ENCODE measurements at places on chromosomes 7 and 10. TPM values are rescaled to one million over a fixed set of nuclear protein-coding genes. Genes with fewer than 3 reads are reported as not detected.

GRCh38 chr10:49309691-49310411 lies 10.9 kb downstream of the C10orf71 start:
- no peak for DNase-seq

DNA sequence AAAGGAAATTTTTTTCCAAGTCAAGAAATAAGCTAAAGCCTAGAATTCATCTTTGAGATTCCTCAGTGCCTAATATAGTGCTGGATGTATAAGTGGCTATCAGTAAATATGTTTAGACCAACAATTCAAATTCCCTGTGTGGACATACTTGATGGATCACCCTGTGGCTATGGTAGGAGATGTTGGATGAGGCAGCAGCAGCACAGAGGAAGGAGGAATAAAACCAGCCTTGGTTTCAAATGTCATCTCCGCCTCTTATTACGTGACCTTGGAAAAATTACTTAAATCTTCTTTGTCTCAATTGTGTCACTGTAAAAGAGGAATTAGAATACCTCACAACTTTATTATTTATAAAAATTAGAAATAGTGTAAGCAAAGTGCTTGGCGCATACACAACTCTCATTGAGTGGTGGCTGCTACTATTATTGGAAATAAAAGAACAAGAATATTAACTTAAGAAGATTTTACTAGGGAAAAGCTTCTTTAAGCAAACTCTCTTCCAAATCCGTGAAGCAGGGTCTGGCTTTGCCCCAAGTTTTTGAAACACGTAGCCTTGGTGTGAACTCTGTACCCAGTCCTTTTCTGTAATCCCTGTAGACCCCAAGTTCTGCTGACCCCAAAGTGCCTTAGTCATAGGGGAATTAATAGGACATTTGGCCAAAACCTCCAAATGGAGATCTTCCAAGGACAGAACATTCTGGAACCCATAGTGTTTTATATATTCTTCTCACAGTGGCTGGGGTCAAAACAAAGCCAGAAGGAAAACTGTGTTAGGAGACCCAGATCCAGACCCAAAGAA lies 283.8 kb downstream of the PTEN start:
- peak; percentile 67 for DNase-seq

- DNase-seq: no peak
These were observed 53.3 kb downstream of the FIGNL1 start for GRCh38 chr7:50396856-50397255.

GRCh38 chr10:1155791-1156615 lies 99.8 kb downstream of the WDR37 start:
- peak; percentile 37 for DNase-seq

DNA sequence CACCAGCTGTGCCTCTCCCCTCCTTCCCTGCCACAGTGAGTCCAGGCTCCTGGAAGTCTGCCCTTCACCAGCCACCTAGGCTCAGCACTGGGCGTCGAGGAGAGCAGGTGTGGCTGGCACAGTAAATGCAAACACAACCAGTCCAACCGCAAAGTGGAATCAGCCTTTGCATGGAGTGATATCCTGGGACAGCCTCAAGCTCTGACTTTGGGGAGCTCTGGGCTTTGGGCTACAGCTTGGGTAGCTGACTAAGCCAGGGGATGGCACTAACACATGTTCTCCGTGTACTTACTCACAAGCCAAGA lies 312.4 kb downstream of the KCNMA1 start:
- DNase-seq: no peak

DNA sequence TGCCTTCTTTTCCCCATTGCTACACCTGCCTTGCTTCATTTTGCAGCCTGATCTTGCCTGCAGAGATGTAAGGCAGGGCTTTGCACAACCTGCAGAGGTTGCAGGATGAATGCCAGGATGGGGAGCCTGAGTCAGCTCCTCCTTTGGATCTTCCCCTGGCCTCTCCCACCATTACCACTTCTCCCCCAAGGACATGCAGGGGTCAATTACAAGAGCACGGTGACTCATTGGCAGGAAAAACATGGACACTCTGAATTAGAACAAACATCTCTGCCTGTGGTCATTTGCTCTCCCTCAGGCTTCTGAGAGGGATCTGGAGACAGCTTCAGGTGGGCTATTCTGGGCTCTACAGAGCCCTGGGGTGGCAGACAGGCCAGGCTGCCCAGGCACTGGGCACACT lies 89.2 kb downstream of the HERPUD2 start:
- no peak for DNase-seq

DNA sequence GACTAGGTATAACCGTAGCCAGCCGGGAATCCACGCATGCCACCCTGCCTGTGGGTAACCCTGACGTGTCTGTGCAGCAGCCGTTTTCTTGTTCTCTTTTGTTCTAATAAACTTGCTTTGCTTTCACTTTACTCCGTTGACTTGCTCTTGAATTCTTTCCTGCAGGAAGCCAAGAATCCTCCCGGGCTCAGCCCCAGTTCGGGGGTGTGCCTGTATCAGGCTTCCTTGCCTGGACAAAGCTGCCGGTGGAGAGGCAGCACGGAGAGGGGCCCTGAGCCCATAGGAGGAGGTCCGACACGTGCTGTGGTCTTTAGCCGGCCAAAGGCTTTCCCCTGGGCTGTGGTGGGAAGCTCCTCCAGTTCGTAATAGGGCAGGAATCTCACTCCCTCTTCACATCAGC lies 256.5 kb upstream of the PPP2R2D start:
- DNase-seq: no peak

DNA sequence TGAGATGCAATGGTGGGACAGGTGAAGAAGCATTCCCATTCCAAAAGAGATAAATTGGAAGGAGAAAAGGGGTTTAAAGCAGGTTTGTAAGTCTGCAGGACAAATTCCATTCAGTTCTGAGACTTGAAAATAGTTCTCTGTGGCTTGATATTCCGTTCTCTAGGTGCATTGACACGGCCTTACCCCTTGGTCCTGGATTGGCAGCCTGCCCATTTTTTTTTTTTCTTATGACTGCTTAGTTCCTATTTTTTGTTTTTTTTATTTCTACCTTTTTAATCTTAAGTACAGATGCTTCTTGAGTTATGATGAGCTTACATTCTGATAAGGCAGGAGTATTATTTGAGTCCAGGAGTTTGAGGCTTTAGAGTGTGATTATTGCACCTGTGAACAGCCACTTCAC lies 70.6 kb downstream of the MLLT10 start:
- no peak for DNase-seq

- no peak for DNase-seq
These were observed 53.1 kb downstream of the SHOC2 start for GRCh38 chr10:110972231-110973134.

DNA sequence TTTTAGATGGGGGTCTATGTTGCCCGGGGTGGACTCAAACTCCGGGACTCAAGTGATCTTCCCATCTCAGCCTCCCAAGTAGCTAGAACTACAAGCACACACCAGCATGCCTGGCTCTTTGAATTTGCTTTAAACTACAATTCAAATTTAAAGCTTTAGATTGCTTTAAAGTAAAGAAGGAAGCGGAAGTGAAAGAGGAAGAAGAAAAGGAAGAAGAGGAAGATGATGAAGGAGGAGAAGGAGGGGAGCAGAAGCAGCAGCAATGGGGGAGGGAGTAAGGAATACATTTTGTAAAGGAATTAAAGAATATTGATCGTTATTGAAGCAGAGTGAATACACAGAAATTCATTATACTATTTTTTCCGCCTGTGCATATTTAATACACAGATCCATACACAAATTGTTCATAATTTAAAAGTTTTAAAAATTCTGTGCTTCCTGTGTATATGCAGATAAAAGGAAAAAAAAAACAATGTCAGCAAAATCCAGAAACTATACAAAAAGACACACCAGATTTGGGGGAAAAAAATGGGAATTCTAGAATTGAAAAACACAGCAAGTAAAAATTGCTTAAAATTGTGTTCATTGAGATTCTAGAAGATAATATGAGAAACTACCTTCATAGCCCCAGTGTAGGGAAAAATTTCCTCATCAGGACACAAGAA lies 60.8 kb upstream of the KCNMA1 start:
- no peak for DNase-seq

- no peak for DNase-seq
These were observed 206.1 kb downstream of the RAMP3 start for GRCh38 chr7:45363669-45364068.

DNA sequence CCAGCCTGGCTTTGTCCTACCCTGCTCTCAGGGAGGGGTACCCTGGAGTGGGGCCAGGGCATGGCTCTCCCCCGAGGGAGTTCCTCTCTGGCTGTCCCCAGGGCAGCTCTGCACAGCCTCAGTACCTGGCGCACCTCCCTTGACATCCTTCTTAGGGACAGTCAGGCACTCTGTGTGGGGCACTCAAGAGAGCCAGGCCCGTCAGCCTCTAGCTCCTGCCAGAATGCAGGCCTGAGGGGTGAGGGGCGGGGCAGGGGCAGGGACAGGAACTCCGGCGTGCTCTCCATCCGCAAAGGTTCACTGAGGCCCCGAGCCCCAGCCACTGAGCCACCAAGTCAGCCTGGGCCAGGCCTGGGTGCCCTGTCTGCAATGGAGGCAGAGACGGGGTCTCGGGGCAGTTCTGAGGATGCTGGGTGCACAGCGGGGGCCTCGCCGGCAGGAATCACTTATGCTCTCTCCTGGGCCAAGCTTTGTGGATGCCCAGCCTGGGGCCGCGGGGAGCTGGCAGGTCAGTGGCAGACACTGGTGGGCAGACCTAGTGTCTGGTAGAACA lies 10.1 kb downstream of the LIMK1 start:
- DNase-seq: no peak

DNA sequence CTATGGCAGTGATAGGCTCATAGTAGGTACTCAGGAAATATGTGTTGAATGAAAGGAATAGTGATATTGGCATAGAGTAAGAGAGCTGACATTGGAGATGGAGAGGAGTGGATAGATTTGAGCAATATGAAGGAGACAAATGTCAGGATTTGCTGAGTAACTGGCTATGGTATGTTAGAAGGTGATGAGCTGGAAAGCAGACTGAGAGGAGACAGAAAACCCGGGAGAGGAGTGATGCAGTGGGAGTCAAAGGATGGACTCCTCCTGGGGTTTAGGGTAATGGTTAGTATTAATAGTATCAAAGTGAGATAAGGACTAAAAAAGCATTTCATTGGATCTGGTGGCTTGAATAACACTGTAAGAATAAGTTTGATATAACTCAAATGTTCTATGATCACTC lies 64.8 kb downstream of the CD36 start:
- no peak for DNase-seq

- no peak for DNase-seq
These were observed 195.4 kb downstream of the MGMT start for GRCh38 chr10:129662426-129662825.

- DNase-seq: no peak
These were observed 9.1 kb upstream of the PILRB start for GRCh38 chr7:100348805-100349204.

DNA sequence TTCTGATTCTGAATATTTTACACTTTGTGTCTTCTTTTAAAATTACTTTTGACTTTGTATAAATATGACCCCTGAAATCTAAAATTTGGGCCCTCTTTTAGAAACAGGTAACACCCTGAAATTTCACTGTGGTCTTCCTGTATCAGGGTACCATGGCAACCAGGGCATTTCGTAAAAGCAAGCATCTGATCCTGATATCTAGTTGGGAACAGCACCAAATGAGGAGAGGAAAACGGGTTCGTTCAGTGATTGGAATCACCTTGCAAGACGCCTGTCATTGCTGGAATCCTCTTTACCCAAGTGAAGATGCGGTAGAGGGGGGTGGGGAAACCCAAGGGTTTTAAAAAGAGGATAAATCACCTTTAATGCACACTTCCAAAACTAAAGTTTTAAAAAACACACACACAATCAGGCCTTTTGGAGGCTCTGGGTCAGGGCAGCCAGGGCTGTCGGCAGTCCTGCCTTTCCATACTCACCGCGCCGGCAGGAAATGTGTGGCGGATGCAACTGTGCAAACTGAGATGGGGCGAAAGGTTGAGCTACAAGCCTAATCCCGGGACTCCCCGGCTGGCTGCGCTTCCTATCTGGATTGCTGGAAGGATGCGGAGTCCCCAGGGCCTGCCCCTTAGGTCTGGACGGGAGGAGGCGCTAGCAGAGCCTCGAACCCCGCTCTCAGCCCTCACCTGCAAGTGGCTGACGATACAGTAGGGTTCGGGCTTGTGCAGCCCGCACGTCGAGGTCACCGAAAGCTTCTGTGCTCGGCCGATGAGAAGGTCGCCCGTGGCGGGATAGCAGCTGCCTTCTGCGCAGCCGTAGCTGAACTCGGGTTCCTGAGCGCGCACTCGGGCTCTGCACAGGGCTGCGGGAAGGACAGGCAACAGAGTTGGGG lies 1.8 kb downstream of the LAMB1 start:
- peak; percentile 83 for DNase-seq

- peak; percentile 93 for DNase-seq
These were observed 94.1 kb downstream of the PIP4K2A start for GRCh38 chr10:22620140-22620857.

DNA sequence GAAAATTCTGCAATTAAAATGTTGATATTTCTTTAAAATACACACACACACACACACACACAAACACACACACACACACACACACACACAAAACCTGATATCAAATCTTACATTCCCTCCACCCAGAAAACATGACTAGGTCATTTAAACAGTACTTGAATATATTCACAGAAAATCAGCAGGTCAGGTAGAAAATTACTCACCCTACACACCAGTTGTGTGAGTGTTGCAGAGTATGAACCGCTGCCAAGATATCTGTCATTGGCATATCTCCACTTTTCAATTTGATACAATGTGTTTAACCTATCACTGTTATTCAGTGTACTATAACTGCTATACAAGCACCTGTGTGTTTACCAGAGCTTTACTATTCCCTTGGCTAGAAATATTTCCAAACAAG lies 283.6 kb upstream of the LRRTM3 start:
- DNase-seq: no peak

DNA sequence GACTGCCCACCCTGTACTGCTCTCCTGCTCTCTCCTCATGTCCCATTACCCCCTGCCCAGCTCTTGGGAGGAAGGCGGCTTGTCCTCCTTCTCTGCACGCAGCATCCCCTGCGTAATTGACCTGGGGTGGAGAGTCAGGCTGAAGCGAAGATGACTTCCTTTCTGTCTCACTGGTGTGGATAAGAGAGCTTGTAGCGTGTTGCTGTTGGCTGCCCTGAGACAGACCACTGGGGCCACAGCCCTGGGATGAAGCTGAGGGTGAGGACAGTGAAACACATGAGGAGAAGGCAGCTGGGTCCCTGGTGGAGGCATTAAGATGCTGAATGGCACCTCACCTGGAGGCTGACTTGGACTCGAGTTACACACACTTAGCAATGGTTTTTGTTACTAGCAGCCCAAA lies 310.3 kb upstream of the ZNF32 start:
- DNase-seq: no peak

GRCh38 chr7:80480566-80480965 lies 31.3 kb downstream of the GNAT3 start:
- no peak for DNase-seq

GRCh38 chr10:31584098-31584631 lies 265.1 kb downstream of the ZEB1 start:
- DNase-seq: peak; percentile 64

GRCh38 chr7:150511048-150511447 lies 3.6 kb upstream of the GIMAP7 start:
- no peak for DNase-seq

TMEM178B gene
- 32.1 TPM for total RNA-seq

CDK14 gene
- 55.4 TPM for total RNA-seq

TMEM176A gene
- 153 TPM for total RNA-seq

DRGX gene
- total RNA-seq: not detected

NRG3 gene
- total RNA-seq: 3.4 TPM

HKDC1 gene
- 0.42 TPM for total RNA-seq

HOXA1 gene
- not detected for total RNA-seq

SUFU gene
- 7.7 TPM for total RNA-seq

FAM107B gene
- 7.5 TPM for total RNA-seq

DTX2 gene
- 6.3 TPM for total RNA-seq

TMEM236 gene
- 0.59 TPM for total RNA-seq

Measured in right cardiac atrium (tissue), 5 donors.